ENCODE measurements at places on chromosomes 5 and 9.

DNA sequence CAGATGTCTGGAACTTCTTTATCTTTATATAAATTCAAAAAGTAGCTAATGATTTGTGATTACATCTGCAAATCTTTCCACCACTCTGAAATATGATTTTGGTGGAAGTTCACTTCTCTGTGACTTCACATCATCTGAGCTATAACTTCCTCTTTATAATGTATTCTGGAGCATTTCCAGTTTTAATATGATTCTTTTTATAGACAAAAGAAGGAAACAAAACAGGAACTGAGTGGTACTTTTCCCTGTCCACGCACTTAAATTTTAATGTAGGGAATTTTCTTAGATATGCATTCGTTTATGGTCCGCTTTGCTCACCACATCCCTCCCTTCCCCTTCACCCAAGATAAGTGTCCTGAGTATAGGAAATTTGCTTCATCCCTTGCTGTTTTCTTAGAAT is 333.5 kb downstream of the CHSY3 start:
- DNase-seq: no peak

GRCh38 chr9:125756518-125756917 is 9.3 kb downstream of the PBX3 start:
- DNase-seq: no peak

GRCh38 chr9:4333231-4333740 is 33.4 kb upstream of the GLIS3 start:
- no peak for DNase-seq

DNA sequence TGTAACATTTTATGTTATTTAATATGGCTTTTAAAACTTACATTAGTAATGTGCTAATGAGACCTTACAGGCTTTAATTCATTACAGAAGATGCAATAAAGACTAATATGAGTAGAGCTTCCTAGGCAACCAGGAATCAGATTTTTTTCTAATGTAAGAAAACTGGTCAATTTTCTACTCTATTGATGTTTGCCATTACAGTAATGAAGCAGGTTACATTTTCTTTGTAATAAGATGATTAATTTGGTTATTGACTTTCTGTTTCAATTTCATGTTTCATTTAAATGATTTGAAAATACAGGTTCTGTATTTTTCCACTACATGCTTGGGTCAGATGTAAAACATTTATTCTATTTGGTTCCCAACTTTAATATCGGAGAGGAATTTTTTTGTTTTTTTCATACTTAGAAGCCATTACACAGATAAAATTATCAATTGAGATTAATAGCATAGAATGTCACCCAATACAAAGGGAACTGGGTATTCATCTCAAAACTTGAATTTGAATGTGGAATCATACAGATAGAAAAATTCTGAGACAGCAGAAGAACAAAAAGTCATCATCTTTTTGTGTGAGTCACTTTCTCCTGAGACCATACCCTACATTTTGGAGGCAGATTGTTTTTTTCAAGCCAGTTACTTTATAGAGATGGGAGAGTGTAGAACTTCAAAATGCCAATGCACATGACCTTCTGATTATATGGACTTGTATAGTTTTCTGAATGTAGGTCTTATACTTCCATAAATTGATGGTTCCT is 133.6 kb upstream of the HMHB1 start:
- no peak for DNase-seq

DNA sequence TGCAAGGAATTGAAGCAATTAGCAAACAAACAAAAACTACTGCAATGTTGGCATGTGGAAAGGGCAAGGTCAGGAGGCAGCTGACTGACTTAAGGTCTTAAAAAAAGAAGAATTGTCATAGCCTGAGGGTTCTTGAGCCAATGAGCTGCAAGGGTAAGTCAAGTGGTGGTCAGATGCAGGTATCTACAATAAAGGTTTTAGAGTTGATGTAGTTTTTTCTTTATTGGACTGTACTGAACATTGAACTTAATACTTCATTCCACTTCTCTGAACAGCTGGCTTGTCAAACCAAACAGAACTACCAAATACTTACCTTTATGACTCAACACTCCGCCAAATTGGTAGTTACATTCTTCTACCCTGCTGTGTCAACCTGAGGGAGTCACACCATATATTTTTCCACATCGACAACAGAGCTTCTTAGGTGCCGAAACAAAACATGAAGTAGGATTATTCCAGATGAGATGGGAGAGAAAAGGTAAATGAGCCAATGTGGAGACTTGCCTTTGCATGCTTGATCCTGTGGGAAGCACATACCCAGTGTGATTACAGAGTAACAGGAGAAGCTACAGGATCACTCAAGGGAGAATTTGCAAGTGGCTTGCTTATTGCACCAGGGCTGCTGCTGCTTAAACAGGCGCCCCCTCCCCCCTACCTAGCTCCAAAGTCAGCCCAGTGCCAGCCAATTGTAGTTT is 35.3 kb downstream of the EQTN start:
- no peak for DNase-seq

DNA sequence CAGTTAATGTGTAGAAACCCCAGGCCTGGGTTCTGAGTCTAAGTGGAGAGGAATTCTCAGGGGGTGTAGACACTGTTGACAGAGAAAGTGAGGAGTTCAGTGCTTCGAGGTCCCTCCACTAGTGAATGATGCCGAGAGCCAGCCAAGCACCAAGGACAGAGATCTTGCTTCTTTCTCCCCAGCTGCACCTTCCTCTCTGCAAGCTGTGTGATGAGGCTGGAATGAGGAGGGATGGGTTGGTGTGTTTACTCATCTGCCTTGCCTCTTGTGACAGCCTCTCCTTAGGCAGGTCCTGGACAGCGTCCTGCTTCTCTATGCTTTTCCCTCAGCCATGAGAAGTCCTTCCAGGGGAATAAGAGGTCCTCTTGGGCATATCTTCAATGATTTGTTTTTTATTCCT is 35.3 kb downstream of the HNRNPH1 start:
- DNase-seq: no peak

DNA sequence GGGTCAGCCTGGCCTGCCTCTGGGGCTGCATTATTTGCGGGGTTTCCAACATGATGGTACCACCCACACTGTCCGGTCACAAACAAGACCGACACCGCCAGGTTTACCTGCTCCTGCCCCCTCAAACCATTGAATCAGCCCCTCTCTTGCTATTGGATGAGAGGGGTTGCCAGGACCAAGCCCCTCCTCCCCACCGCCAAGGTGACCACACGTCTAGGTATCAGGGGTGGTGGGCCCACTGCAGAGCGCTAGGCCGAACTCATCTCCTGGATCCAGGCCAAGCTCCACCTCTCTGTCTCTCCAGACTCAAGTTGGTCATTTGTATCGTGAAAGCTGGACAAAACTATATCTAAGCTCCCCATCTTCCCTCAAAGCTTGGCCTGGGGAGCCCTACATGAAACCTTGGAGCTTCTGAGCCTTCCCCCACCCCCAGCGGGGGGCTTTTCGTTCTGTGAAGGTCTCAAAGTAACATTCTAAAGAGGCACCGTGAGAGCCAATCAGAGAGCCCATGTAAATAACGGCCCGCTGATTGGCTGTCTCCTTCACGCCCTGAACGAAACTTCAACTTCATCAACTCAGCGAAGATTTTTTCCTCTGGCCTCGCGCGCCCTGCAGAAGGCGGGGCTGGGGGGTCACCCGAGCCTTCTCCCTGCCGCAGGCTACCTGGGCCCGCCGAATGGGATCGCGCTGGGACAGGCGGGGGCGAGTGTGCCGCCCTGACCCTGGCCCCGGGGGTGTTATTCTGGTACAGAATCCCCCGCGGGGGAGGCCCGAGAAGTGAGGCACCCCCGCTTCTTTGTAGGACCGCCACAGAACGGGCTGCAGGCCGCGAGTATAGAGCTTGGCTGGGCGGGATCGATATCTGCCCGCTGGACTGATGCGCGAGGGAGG is 49.6 kb upstream of the PSD2 start:
- no peak for DNase-seq

DNA sequence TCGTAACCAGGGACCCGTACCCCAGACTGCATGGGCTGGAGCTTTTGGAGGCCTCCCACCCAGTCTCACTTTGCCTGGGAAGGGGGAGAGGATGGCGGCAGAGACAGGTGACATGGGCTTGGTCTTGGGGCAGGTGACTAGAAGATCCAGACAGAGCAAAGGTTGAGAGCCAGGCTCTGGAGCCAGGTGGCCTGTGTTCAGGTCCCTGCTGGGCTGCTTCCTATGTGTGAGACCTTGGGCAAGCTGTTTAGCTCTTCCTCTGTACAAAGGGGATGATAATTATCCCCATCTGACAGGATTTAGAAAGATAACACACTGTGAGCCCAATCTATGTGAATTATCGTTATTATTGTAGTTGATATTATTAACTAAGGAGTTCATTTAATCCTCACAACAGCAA is 16.1 kb upstream of the NDST1 start:
- DNase-seq: no peak

DNA sequence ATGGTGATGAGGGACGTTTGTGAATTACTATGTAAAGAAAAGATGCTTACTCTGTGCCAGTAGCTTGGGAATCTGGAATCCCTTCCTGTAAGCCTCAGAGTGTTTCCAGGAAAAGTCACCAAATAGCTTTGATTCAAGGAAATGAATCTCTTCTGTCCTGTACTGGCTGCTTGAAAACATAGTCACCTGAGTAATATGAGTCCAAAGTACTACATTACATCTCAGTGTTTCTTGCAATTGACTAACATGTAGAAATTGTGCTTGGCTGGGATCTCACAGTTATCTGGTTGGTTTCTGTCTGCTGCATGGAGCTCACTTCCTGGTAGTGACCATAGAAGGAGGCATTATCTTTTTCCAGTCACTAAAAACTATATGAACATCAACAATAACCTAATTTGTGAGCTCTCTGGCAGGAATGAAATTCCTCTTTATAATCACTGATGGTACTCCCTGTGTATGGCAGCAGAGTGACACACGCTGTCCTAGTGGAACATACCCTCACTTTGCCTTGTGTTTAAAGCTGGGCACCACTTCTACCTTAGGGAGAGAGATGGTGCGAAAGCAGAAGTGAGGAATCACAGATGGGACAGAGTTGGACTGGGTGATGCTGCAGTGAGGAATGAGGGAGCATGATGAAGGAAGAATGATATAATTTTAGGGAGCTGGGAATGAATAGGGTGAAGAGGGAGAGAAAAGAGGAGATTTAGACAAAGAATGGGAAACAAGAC is 568.5 kb downstream of the RAB3C start:
- DNase-seq: no peak
